ENCODE measurements at places on chromosomes 6 and 20.
A peak's percentile ranks its signal among the peaks of the same experiment; 100 is the strongest.

DNA sequence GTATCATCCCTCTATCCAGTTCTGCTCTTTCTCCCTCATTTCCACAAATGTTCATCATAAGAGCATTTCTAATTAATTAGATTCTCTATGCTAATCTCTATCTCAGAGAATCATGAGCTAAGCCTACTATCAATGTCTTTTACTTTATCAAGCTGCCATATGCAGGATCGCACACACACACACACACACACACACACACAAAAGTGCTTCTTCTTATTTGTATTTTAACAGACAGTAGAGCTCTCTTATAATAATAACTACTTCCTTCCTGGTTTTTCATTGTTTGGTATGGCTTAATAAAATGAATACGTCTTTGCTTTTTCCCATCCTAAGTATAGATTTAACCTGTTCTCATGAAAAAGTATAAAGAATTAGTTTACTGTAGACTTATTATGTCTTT is 170.2 kb downstream of the HAO1 start:
- DNase-seq = no peak

DNA sequence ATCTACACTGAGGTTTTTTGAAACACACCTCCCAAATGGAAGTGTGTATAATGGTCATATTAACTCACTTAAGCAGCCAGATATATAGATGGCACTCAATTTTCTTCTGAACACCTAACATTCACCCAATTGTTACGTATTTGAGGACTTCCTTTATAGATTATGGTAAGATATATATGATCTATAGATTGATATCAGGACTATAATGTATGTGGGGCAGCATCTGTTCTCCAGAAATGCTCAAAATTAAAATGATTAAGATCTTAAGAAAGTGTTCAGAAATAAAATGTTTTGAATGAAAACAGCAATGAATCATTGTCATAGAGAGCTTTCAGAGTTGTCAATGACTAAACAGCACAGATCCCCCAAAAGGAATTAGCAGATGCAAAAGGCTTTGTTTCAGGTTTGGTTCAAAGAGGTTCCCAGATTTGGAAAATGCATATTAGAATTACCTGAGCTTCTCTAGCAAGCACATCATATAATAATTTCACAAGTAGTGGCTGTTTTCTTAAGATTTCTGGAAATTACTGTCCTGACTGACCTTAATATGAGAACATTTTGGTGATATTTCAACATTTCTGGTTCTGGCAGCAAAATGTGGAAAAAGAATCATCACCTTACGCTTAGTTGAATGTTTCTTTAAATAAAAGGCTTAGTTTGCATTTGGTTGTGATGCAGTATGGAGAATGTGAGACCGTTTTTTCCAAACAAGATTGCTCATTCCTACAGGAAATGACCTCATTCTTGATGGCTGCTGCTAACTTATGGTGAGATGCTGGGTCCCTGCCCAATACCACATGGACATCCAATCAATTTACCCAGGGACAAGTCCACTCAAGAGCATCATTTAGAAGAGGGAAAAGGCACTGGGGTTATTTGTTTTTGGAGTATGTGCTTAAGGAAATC is 31.5 kb downstream of the TRAF3IP2 start:
- DNase-seq = no peak

GRCh38 chr6:41186031-41186562 is 14.9 kb downstream of the TREML2 start:
- DNase-seq = no peak

DNA sequence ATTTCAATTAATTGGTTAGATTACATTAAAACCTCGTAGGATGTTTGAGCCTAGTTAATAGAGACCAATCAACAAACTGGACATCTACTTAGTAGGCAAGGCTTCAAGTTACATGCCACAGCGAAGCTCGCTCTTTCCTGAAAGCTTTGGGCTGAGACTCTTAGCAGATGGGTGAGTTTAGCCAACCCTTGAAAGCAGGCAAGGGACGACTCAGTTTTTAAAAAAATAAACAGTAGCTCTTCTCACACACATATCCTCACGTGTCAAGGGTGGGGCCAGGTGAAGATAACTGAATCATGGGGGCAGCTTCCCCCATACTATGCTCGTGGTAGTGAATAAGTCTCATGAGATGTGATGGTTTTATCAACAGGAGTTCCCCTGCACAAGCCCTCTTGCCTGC is 775 bp downstream of the MTFR2 start:
- DNase-seq = no peak

DNA sequence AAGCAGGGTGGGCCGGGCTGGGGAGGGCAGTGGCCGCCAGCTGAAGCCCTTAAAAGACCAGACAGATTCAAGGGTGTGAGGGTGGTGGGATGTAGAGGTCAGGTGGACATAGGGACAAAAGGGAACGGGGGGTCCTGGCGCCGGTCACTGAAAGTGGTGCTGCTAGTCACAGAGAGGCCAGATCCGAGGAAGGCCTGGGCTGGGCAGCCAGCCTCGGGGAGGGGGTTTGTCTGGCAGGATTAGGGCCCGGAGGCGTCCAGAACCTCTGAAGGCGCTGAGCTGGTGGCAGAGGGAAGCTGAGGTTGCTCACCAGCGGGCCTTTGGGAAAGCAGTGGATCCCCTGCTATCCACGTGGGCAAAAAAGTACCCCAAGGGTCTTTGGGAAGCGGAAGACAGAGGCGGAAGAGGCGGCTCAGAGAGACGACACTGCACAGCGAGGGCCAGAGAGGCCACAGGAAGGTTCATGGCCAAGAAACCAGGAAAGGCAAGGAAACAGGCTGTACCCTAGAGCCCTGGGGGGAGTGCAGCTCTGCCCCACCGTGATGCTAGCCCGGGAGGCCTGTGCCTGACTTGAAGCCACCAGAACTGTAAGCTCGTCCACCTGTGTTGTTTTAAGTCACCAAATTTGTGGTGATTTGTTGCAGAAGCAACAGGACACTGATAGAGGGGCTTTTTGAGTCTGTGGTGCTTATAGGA is 106.0 kb downstream of the TMEM242 start:
- no peak for DNase-seq

DNA sequence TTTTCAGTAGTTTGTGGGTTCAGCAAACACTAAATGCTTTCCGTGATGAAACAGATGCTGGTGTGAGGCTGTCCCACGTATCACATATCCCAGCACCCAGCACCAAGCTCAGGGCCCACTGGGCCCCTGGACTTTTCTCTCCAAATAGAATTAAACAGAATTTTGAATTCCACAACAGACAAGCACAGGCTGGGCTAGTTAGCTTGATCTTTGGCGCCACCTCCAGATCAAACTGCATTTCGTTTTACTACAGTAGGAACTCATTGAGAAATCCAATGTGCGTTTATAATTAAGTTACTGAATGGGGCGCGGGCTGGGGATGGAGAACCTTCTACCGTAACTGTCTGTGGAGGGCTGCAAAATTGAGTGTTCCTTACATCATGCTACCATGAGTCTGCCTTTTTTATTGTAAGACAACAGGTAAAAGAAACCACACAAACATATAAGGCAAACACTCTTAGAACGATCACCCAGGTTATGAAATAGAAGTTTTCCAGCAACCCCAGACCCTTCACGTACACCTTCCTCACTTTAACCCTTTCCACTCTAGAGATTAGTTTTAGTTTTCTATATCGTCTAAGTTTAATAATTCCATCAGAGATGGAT is 107.8 kb downstream of the ZFP64 start:
- DNase-seq = peak; percentile 21

GRCh38 chr6:56033401-56033800 is 158.0 kb upstream of the BMP5 start:
- no peak for DNase-seq

DNA sequence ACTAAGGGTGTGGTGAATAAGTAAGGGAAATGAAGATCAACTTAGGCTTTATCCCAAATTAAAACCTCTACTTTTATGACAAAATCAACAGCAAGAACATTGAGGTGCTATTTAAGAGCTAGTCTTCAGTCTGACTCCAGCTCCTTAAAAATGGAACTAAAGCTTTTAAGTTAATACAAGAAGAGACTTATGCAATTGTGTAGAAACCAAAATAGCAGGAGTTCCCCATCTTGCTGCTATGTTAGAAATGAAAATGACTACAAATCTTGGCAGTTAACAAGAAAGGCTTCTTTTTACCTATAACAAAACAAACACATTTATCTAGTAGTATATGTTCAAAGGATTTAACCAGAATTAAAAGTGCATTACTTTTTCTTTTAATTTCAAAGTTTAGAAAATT is 25.7 kb downstream of the HMGN3 start:
- no peak for DNase-seq

- DNase-seq = no peak
Observed at GRCh38 chr20:37579106-37579505, 51.4 kb upstream of the BLCAP start.

DNA sequence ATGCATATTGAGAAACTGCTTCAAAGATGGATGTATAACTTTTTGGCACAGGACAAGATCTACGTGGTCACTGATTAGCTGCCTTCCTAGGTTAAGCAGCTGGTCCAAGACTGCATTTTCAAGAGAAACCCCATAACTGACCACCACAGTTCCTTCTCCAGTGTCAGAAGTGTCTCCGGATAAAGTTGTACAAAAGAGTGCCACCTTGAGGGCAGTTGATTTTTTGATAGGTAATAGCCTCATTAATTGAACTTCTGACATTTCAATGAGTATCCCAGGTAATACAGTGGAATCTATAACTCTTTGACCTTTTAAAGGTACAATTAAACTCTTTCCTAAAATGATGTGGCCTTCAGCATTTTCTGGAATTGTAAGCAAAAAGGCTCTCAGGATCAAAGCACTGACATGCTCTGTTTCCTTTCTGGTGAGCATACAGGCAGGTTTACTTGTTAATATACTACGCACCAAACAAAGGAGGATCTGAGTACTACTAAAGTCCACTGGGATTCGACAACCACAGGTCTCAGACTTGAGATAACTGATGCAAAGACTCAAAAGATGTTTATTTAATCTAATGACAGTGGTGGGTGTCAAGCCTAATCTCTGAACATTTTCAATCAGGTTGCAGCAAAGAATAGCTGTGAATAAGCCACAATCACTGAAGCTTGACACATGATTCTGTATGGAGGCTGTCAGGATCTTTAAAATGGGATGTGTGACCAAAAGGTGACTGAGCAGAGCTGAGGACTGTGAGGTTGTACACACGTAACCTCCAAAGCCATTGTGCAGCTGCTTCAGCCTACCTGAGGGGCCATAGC is 21.2 kb downstream of the MKKS start:
- no peak for DNase-seq

DNA sequence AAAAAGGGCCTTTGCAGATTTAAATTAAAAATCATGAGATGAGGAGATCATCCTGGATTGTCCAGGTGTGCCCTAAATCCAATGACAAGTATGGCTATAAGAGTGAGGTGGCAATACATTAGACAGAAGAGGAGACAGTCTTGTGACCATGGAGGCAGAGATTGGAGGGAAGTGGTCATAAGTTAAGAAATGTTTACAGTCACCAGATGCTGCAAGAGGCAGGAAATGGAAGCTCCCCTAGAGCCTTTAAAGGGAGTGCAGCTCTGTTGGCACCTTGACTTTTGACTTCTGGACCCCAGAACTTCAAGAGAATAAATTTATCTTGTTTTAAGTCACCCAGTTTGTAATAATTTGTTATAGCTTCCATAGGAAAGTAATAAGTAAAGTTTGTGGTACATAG is 61.1 kb downstream of the HMGN3 start:
- DNase-seq = no peak

DNA sequence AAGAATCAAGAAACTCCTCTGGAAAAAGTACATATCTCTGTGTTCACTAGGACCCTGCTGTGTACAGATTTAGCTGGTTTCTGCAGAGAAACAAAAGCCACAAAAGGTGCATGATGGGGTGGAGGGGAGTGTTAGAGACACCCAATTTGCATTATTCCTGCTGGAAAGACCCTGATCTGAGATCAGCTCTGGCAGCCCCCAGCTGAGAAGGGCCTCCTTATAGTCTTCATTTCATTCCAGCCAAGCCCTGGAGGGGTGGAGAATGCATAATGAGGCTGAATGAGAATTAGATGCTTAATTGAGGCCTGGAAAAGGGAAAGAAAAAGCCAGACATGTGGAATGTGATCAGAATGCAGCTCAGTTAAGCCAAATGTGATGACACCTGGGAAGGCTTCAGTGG is 545.6 kb downstream of the KIF16B start:
- no peak for DNase-seq

DNA sequence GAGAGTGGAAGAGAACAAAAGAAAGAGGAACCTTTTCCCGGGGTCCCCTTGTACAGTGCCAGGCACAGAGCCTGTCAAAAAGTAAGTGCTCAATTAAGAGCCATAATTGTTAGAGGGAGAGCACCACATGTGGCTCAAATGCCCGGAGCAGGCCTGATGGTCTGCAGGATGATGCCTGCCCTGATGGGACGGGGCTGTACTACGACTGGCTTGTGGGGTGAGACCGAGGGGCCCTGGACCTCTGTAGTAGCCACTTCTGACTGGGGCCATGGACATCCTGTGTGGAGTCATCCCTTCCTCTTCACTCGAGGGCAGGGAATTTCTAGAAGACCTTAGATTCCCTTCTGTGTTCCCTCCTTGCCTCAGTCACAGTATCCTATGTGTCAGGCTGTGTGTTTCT is 47.9 kb downstream of the KCNK5 start:
- no peak for DNase-seq

GRCh38 chr20:3037654-3038053 is 5.8 kb upstream of the GNRH2 start:
- DNase-seq = no peak

DNA sequence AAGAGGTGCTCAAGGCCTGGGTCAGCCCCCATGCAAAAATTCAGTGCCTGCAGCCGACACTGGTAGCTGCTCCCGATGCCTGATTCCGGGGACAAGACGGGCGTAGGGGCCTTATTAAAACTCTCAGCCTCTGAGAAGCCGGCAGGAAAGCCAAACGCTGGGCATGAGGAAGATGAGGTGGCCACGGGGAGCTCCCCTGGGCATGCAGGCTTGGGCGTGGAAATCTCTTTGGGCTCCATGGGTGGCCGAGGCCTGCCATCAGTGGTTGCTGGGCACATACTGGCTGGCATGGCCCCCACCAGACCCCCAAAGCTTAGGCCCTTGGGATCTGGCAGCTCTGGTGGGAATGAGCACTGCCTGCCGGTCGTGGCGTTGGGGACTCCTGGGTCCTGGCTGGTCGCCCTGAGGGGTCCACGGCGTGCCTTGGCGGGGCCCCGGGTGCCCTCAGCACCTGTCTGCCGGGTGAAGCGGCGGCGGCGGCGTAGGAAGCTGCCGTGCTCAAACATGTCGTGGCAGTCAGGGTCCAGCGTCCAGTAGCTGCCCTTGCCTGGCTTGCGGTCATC is 586 bp downstream of the FOXS1 start:
- DNase-seq = no peak

DNA sequence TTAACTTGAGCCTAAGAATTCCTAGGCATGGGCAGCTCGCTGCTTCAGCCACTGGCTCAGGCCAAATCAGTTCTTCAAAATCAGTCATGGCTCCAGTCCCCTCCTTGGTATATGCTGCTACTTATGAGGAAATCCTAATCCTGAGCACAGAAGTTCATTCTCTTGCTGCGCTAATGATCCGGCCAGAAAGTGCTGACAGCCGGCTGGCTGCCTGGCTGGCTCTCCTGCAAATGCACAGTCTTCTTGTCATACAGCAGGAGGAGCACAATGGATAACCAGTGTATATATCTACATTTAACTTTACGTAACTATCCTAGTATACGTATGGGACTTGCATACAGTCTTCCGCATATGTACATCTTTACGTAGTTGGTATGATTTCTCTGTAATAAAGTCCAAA is 500.8 kb downstream of the PRKN start:
- DNase-seq = no peak

- DNase-seq = no peak
Observed at GRCh38 chr6:168536665-168537539, 95.9 kb downstream of the SMOC2 start.

All from stimulated activated CD4-positive, alpha-beta T cell treated with anti-CD3 and anti-CD28 coated beads, Interleukin-4, amount 100 ng/mL, for 1 hour (primary cell).